ENCODE measurements at places on chromosomes 1 and 21.

DNA sequence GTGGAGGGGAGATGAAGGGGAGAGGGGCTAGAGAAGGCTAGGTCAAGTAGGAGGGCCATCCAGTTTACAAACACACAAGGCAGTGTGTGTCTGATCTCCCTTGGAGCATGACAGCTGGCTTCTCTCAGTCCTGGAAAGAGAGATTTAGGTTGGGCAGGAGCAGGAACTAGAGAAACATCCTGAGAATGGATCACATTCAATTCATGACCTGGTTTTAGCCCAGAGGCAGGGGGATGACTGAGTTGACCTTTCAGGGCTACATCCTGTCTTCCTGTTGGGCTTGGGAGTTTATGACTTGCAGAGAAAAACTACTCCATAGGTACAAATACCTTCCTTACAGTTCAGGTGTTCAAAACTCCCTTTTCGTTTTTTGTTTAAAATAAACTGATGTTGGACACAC lies 97.0 kb downstream of the IGSF21 start:
- DNase-seq = no peak

GRCh38 chr1:63255153-63255552 lies 67.2 kb upstream of the FOXD3 start:
- DNase-seq = no peak

DNA sequence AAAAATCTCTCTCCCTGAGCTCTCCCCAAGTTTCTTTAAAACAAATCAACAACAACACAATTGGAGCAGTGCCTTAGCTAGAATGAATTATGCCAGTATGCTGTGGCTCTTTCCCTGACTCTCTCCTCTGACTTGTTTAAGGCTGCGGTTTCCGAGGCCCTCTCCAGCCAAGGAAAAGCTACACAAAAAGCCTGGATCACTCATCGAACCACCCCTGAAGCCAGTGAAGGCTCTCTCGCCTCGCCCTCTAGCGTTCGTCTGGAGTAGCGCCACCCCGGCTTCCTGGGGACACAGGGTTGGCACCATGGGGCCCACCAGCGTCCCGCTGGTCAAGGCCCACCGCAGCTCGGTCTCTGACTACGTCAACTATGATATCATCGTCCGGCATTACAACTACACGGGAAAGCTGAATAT lies 1.9 kb downstream of the S1PR1 start:
- DNase-seq = peak; percentile 68

- no peak for DNase-seq
Observed at GRCh38 chr1:172898866-172899265, 151.9 kb downstream of the TNFSF18 start.

DNA sequence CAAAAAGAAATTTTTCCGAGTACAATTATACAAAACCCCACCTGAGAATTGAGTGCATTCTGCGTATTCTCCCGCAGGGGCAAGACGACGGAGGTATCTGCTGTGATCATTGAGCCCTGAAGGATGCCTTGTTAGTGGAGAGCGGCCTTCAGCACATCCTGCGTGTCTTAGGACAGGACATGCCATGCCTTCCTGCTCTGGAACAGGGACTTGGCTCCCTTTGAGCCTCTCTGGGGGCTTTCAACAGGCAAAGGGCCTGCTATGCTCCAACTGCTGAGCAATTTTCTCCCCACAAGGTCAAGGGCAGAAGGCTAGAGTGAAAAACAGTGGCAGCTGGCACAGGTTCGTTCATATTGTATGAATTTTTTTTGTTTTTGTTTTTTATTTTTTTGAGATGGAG lies 52.4 kb downstream of the TOR1AIP2 start:
- DNase-seq = no peak

DNA sequence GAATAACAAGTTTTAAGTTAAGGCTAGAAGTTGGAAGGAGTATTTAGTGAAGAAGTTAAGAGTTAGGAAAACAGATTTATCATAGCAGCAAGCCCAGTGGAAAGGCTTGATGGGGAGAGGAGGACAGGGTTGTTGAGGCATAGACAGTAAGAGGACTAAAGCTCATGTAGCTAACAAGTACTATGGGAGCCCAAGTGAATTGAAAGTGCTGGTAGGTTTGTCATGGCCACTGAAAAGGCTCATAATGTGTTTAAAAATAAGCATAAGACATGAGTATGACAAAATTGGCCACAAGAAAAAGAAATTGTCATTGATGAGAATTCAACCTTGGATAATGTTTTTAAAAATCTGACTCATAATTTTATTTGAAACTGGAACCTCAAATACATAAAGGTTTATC lies 49.2 kb upstream of the CRB1 start:
- DNase-seq = no peak

GRCh38 chr1:67832737-67833601 lies at the start of gene GNG12:
Gene GNG12 (minus strand): TSS chr1:67833467. CDS start chr1:67707686, 125,781 bp downstream.
- no peak for DNase-seq
